ENCODE measurements at places on chromosomes 5 and 9. TPM values are rescaled to one million over a fixed set of nuclear protein-coding genes. Genes with fewer than 3 reads are reported as not detected.

DNA sequence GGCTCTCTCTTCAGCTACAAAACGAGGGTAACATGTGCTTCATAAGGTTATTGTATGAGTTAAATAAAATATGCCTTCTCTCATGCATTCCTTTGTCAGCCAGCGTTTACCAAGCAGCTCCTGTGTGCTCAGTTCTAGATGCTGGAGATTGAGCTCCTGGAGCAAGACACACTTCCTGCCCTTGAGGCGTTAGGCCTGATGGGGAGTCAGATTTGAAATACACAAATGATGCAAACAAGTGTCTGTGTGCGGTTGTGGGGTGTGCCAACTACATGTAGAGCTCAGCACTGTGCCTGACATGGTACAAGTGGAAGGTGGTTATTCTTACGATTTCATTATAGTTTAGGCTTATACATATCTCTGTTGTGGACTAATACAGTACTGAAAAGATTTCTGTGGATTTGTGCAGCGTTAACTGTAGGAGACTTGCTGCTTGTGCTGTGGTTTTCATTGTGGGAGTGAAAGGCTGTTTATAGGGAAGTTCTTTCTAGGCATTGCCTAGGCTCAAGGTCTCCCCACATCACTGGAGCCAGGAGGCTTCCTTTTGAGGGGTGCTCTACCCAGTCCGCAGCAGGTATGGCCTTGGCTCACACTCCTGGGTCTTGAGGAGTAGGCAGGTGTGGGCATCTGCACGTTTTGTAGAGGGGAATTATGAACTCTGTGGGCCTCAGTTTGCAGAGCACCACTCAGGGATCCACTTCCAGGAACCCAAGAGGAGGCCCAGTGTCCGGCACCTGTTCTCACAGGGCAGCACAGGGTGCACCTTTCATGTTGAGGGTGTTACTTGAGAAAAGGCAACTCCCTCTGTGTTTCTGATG lies 39.8 kb upstream of the ANGPTL2 start:
- peaks cover 5% of the 10 kb centered on the region for H3K4me1 ChIP-seq
- H3K27ac ChIP-seq, result no peak overlapping the region
- H3K27me3 ChIP-seq, result no peaks in the 10 kb centered on the region
- DNase-seq, result peak; percentile 12

The CCNI2 gene
- 1.2 TPM for total RNA-seq

The NDUFA8 gene
- 73.4 TPM for total RNA-seq

GRCh38 chr9:135479469-135480052 lies at the start of gene PPP1R26:
TSS of gene PPP1R26 (plus strand) at chr9:135479782. CDS start at chr9:135484511, 4,729 bp downstream.
- no peaks in the 10 kb centered on the region for H3K27me3 ChIP-seq
- peak within 1 kb of the TSS; percentile 92 for H3K4me3 ChIP-seq
- DNase-seq, result peak; percentile 67
- no peaks in the 10 kb centered on the region for H3K36me3 ChIP-seq
- H3K27ac ChIP-seq, result peak within 1 kb of the TSS; percentile 45

GRCh38 chr9:137411260-137411644 lies 11.7 kb downstream of the EXD3 start:
- H3K36me3 ChIP-seq, result no peaks in the 10 kb centered on the region
- no peak overlapping the region for H3K4me3 ChIP-seq
- DNase-seq, result peak; percentile 24
- H3K4me1 ChIP-seq, result peaks cover 18% of the 10 kb centered on the region

Data from PC-9 (cell line).